ENCODE measurements at places on chromosomes 16 and 17.
A peak's percentile ranks its signal among the peaks of the same experiment; 100 is the strongest.

DNA sequence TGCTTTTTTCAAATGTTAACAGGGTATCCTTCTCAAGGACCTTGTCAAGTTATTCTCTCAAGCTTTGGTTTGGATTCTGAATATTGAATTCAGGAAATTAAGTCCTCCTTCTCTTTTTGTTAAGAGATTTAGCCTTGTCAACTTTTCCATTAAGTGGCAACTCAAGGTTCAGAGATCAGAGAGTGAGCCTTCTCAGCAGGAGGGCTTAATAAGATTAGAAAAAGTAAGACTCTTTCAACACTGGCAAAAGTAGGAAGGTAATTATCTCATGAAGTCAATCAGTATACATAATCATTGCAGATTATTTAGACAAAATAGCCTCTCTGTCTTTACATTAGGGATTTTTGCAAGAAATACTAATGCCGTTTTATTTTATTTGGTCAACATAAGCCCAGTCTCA, 330.7 kb downstream of the KIF2B start:
- no peak for DNase-seq

- DNase-seq: no peak
Measured at GRCh38 chr16:29316761-29317183, 89.7 kb downstream of the NPIPB11 start.

- DNase-seq: no peak
Measured at GRCh38 chr16:84550096-84550495, 45.6 kb upstream of the MEAK7 start.

GRCh38 chr17:29412780-29413565, 22.8 kb downstream of the TAOK1 start:
- DNase-seq: no peak

GRCh38 chr17:35147375-35147905, at the start of gene UNC45B:
TSS of gene UNC45B (plus strand) at chr17:35147817. CDS start at chr17:35148264, 447 bp downstream.
- no peak for DNase-seq

- no peak for DNase-seq
Measured at GRCh38 chr17:80415626-80416137, 715 bp downstream of the ENDOV start.

DNA sequence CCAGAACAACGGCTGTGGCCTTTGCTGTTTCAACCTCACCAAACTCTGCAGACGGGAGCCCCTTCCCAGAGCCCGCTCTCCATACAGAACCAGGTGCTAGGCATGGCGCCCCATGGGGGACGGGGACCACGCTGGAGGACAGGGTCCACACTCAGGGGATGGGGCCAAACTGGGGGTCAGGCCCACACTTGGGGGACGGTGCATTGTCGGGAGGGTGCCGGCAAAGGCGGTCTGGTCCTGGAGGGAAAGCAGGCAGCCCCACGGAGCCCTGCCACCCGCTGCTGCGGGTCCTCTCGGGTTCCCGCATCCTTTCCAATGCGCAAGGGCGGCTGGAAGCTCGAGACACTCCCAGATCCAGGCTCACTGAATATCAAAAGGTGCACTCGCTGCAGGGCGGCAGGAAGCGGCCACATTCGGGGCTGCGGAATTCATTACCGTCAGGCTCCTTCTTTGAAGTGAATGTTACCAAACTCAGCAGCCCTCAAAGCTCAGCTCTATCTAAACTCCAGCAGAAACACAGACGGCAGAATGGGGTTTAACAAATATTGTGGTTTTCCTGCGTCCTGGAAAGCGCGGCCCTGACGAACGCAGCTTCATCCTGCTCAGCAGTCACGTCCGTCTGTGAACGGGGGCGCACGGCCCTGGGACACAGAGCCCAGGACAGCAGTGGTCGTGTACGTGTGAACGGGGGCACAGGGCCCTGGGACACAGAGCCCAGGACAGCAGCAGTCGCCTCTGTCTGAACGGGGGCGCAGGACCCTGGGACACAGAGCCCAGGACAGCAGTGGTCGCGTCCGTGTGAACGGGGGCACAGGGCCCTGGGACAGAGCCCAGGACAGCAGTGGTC, 41.3 kb downstream of the LMF1 start:
- no peak for DNase-seq

DNA sequence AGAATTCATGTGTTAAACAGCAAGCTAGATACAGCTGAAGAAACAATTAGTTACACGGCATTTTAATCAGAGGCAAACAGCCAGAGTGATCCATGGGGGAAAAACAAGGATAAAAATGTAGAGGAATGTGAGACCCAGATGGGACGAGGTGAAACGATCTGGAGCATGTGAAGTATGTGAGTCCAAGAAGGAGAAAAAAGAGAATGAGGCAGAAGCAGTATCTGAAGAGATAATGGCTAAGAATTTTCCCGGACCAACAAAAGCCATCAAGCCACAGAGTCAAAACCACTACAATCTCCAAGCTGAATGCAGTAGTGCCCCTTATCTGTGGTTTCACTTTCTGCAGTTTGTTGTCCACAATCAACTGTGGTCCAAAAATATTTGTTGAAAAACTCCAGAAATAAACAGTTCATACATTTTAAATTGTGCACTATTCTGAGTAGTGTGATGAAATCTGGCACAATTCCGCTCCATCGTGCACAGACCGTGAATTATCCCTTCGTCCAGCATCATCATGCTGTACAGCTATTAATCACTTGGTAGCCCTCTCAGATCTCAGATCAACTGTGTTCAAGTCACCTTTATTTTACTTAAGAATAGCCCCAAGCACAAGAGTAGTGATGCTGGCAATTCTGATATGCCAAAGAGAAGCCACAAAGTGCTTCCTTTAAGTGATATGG, 18.8 kb downstream of the MYH10 start:
- peak; percentile 26 for DNase-seq

DNA sequence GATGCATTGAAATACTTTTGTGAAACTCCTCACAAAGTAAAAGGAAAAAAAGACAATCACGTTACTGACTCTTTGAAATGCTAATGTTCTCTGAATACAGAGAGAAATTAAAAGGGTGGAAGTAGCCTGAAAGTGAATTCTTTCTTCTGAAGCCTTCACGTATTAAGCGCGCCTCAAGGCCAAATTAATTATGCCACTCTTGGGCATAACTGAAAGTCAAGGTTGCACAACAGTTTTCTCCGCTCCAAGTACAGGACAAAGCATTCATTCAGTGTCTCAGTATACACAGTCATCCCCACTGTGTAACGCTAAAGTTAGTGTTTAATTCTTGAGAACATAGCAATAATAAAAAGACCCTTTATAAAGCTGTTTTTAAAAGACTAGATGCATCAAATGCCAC, 21.5 kb downstream of the PARN start:
- DNase-seq: no peak

DNA sequence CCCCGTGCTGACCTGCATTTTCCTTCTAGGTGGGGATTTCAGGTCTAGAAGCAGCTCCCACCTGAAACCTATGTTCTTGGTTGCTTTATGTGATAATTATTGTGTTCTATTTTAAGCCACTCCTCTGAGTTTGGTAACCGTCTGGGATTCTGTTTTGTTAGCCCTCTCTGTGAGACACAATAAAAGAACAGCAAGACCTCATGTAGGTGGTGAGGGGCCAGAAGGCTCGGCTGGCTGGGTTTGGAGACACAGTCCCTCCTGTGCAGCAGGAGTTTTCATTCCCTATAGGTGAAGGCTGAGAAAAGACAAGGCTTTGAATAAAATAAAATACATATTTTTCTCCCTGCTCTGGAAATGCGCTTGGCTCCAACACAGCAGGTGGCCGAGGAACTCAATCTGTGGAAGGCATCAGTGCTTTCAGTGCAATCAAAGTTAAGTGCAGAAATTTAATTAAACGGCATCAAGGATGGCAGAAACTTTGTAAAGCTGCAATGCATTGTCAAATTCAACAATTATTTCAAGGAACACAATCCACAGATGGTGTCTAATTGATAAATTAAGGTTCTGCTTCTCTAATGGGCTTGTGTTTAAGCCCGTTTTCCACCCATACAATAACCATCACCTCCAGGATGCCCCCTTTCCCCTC, 107.8 kb downstream of the MSI2 start:
- no peak for DNase-seq

DNA sequence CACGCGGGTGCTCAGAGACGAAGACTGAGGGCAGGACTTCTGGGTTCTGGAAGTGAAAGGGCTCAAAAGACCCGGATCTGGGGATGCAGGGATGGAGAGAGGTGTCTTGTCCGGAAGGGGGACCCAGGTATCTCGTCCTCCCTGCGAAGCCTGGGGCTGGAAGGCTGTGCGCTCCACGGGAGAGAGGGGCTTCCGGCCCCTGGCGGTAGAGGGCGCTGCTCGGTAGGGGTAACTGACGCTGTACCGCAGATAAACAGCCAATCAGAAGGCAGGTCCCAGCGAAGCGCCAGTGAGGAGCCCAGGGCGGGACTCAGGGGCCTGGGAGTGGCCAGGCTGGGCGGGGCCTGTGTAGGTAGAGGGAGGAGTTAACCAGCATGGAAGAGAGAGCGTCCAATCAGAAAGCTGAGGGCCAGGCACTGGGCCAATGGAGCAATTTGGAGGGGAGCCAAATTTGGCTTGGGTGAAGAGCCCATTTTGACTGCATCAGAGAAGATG, 804 bp downstream of the TGFB1I1 start:
- peak; percentile 94 for DNase-seq

DNA sequence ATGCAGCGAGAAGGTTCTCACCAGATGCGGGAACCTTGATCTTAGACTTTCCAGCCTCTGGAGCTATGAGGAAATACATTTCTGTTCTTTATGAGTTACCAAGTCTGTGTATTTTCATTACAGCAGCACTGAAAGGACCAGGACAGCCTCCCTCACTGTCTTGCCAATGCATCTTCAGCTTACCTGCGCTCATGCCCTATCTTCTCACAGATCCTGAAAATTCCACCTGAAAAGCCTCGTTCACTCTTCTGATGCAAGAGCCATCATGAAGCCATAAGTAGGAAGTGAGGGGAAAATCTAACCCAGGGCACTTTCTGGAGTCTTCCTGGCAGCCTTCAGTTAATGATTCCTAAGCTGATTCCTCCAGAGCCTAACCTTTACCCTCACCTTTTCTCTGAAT, 194.0 kb downstream of the SALL1 start:
- DNase-seq: no peak

DNA sequence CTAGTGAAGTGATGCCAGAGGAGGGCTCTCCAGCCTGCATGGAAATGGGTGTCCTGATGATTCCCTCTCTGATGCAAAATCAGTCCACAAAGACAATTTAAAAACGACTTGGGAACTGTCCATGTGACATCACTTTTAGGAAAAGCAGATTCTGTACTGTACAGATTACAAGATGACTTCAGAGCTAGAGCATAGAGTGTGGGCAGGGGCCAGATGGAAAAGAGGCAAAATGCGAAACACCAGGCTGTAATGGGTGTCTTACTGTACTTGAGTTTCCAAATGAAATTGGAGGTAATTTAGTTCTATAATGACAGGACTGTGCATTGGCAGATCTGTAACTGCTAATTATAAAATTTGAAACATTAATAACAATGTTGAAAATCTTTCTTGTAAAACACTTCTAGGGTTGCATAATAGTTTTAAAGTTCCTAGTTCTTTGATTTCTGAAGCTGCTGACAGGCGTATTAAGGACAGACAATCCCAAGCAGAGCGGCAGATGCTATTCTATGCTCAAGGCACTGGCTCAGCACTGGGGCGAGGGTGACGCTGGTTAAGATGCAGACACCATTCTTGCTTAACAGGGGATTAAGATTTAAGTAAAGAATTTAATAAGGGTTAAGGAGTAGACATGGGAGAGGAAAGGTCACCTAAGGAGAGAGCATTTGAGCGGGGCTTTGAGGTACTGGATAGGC, 29.6 kb downstream of the OGFOD1 start:
- peak; percentile 7 for DNase-seq

GRCh38 chr17:7354262-7354843, 603 bp upstream of the TMEM95 start:
- DNase-seq: peak; percentile 52

GRCh38 chr16:57846078-57846697, 43.9 kb upstream of the KIFC3 start:
- DNase-seq: no peak

DNA sequence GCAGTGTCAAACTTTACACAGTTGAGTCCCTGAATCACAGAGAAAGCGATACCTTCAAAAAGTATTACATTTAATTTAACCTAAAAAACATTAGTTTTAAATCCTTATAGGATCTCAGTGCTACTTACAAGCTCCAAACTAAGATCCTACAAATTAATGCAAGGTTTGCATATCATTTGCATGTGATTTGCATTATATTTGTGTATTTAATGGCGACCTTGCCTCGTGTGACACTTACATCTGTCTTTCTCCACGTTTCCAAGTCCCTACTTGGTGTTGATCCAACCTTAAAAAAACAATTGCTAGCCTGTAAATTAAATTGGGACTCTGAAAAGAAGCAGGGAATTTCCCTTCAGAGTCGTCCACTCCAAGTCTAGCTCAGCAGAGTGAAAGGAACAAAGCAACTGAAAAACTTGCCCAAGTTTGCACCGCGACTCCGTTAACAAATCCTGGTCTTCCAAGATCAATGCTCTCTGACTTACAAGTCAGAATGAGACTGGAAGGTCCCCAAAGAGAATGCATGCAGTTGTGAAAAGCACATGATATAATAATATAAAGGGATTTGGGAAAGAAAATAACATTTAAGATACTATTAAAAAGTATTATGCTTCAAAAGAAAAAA, 739 bp upstream of the FAM117A start:
- no peak for DNase-seq

DNA sequence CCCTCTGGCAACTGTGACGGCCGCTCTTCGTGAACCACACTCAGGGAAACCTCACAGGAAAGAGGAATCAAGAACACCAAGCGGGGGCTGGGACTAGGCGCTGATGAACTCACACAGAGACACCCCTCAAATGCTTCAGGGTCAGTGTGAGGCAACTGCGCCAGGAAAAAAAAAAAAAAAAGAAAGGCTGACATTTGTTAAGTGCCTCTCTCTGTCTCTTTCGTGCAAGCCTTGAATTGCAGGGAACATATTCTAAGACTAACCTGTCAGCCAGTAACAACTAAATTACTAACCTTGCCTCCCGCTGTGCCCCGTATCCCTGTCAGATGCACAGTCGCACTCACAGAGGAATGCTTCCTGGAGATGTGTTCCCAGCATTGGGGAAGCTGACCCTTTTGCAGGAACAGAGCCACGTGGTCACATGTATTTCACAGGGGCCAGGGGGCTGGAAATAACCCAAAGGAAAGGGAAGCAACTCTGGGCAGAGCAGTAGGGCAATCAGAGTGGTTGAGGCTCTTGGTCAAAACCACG, 247.8 kb downstream of the XYLT1 start:
- no peak for DNase-seq

GRCh38 chr16:65222536-65222935, 100.7 kb upstream of the CDH11 start:
- no peak for DNase-seq

All from erythroblast (primary cell).